Activated naive CD4-positive, alpha-beta T cell treated with anti-CD3 and anti-CD28 coated beads, Interleukin-2, amount 10 ng/mL, durations not matched to agents 7 days and 5 days (primary cell): ENCODE measurements at places on chromosomes 1 and 21.

- no peak overlapping the region for H3K4me3 ChIP-seq
- no peak overlapping the region for H3K27ac ChIP-seq
- no peaks in the 10 kb centered on the region for H3K36me3 ChIP-seq
- H3K4me1 ChIP-seq = no peaks in the 10 kb centered on the region
- DNase-seq = no peak
- no peaks in the 10 kb centered on the region for H3K27me3 ChIP-seq
These were observed 57.9 kb downstream of the DDAH1 start for GRCh38 chr1:85406887-85407533.

GRCh38 chr21:31343680-31344480 lies at the start of gene TIAM1:
Gene TIAM1, minus strand, starts transcription at chr21:31344261. Its CDS starts 77,289 bp downstream, at chr21:31266972.
- H3K27me3 ChIP-seq = peaks cover 32% of the 10 kb centered on the region
- H3K4me3 ChIP-seq = peak within 1 kb of the TSS; percentile 81
- peak within 1 kb of the TSS; percentile 58 for H3K27ac ChIP-seq
- peak; percentile 27 for DNase-seq
- H3K36me3 ChIP-seq = peaks cover 17% of the 10 kb centered on the region

GRCh38 chr1:93616996-93617669 lies 64.5 kb downstream of the BCAR3 start:
- H3K4me1 ChIP-seq = peaks cover 2% of the 10 kb centered on the region
- no peaks in the 10 kb centered on the region for H3K36me3 ChIP-seq
- no peak for DNase-seq
- H3K4me3 ChIP-seq = no peak overlapping the region
- no peak overlapping the region for H3K27ac ChIP-seq
- peaks cover 11% of the 10 kb centered on the region for H3K27me3 ChIP-seq

- no peaks in the 10 kb centered on the region for H3K36me3 ChIP-seq
- no peaks in the 10 kb centered on the region for H3K4me1 ChIP-seq
- peaks cover 6% of the 10 kb centered on the region for H3K27me3 ChIP-seq
- DNase-seq = no peak
These were observed 81.1 kb upstream of the SPATA6 start for GRCh38 chr1:48552903-48553606.

GRCh38 chr1:11752359-11753088 lies 9.5 kb upstream of the C1orf167 start:
- DNase-seq = no peak
- peaks cover 22% of the 10 kb centered on the region for H3K4me1 ChIP-seq
- H3K27me3 ChIP-seq = peaks cover 31% of the 10 kb centered on the region
- H3K27ac ChIP-seq = no peak overlapping the region
- H3K4me3 ChIP-seq = no peak overlapping the region
- H3K36me3 ChIP-seq = peaks cover 4% of the 10 kb centered on the region

GRCh38 chr1:15329104-15329820 lies 80.4 kb upstream of the EFHD2 start:
- no peaks in the 10 kb centered on the region for H3K4me1 ChIP-seq
- no peaks in the 10 kb centered on the region for H3K36me3 ChIP-seq
- no peak overlapping the region for H3K4me3 ChIP-seq
